ENCODE measurements at places on chromosomes 11 and 22.

GRCh38 chr11:16841481-16841880, 103.0 kb downstream of the C11orf58 start:
- no peak for DNase-seq

- DNase-seq = no peak
These were observed 58.8 kb downstream of the PDGFD start for GRCh38 chr11:104105155-104105554.

DNA sequence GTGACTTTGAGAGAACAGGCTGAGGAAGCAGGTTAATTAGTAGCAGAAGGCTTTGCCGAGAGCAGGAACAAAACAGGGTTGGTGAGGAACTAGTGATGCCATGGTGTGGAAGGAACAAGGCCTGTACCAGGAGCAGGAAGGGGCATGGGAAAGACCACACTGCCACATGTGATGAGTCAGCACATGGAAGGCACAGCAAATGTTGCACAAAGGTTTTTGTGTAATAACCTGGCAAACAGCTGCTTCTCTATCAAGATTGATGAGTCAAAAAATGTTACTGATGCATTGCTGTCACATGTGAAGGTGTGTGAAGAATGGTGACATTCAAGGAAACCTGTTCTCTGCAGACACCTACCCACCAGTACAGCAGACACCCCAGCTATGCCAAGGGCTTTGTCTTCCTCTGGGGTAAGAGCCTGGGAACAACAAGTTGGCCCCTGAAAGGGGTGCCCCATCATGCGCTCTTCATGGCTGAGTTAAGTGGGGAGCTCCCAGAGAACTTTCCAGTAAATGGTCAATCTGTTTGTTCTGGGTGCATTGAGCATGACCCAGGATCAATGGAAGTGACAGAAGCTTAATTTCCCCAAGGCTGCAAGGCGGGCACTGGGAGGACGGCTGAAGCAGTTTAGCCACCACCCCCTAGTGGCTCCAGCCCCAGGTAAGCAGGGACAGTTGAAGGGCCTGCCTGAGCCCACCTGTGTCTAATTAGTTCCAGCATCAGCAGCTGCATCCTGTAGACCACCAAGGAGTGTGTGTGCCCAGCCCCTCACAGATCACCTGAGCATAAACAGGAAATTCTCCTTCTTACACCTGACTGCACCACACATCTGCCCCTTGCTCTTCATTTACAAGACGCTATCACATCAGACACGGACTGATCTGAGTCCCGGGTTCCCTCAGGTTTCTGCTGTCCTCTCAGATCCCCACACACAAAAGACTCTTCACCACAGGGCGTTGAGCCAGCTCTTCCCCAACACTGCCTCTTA, 47.6 kb downstream of the GGTLC2 start:
- no peak for DNase-seq

DNA sequence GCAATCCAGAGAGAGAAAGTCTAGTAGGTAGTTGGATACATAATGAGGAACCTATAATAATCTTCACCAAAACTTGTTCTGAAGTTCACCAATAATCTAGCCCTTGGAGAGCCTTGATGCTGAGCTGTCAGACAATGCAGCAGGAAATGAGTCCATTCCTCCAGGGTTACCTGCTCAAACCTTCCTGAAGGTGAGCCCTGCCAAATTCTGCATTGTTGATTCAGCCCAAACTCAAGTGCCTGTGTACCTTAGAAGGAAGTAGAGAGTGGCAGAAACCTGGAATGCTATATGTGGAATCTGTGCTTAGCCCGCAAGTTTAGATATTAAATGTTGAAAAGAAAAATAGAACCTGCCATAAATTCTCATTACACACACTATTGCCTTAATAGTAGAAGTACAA, 77.4 kb upstream of the SPON1 start:
- DNase-seq = no peak

DNA sequence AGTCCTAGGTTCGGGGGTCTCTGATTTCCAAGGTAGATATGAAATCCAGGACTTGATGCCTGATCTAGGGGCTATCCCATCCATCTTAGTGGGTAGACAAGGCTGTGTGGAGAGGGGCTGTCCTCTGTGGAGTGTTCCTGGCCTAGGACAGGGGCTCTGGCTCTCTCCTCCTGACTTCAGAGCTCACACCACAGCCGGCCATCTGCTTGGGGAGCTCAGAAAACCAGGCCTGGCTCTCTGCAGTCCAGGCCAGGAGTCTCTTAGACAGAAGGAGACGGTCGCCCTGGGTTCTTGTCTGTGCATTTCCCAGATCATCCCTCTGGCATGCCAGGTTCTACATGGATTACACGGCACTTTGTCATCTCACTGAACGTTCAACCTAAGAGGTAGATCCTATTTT, 17.9 kb downstream of the TUB start:
- peak; percentile 36 for DNase-seq

GRCh38 chr22:46142548-46143490, 7.5 kb upstream of the PPARA start:
- DNase-seq = no peak

DNA sequence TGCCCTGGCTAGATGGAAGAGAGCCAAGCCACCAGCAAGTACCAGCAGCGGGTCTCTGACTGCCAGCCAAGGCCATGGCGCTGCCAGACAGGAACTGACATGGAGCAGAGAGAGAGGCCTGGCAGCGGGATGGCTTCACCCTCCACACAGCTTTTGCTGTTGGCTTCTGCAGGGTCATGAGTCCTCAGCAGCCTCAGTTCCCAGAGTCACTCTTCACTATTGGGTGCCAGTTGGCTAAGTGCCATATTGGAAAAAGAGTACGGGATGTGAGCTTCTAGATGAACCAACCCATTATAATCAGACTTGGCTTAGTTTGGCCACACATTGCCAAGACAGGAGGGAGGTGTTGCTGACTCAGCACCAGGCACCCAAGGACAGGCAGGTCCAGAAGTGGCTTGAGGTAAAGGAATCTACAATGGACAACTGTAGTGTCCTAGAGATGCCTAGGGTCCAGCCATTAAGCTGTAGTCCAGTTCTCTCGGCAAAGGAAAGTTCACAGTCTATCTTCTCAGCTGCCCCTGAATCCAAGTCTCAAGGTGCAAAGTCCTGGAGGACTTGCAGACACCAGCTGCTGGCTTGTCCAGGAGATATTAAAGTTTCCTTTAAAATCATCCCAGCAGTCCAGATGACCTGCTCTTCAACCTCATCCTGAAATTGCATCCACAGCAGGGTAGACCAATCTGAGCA, 40.7 kb upstream of the POU2AF1 start:
- DNase-seq = no peak

GRCh38 chr11:128205796-128206195, 381.6 kb downstream of the ETS1 start:
- DNase-seq = no peak

GRCh38 chr11:13114566-13115379, 105.7 kb downstream of the RASSF10 start:
- no peak for DNase-seq

DNA sequence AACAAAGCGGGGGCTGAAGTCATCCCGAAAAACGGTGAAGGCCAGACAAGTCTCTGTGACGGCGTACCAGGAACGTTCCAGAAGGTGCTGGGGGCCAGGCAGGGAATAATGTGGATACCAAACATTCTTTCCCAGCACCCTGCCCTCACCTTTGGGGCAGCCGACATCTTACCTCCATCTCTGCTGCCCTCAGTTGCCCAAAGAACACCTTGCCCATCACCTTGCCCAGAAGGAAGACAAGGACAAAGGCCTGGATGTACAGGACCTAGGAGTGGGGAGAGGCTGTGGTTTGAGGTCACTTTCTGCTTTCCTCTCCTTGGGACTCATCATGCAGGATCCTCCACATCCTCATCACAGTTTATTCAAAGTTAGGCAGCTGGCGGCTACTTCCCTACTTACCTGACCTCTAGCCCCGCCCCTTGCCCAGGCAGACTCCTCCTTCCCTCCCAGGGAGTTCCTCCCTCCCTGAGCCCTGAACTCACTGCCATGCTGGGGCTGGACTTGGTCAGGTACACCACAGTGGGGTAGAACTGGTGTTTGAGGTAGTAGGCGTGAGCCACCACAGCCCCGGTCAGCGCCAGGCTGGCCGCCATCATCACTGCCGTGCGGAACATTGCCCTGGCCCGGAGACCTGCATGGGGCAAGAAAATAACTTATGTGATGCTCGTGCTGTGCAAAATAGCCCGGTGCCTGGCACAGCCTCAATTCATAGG, 1.2 kb downstream of the SYVN1 start:
- DNase-seq = no peak

DNA sequence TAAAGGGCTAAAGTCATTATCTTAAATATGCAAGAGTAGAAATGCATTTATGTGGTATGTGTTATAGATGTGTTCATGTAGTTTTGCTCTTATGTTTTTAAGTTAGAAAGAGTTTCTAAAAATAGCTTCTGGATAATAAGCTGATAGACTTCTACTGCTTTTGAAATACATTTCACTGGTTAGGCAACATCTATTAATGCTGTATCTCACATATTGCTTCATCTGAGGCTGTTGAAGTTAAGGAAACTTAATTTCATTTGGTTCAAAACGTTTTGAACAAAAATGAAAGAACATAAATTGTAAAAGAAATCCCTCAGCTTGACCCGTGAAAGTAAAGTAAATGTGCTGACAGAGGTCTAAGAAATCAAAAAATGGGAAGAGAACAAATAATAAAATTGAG, 164.0 kb upstream of the CTSC start:
- DNase-seq = no peak

GRCh38 chr11:22634897-22635629, 9.4 kb upstream of the FANCF start:
- DNase-seq = peak; percentile 21

DNA sequence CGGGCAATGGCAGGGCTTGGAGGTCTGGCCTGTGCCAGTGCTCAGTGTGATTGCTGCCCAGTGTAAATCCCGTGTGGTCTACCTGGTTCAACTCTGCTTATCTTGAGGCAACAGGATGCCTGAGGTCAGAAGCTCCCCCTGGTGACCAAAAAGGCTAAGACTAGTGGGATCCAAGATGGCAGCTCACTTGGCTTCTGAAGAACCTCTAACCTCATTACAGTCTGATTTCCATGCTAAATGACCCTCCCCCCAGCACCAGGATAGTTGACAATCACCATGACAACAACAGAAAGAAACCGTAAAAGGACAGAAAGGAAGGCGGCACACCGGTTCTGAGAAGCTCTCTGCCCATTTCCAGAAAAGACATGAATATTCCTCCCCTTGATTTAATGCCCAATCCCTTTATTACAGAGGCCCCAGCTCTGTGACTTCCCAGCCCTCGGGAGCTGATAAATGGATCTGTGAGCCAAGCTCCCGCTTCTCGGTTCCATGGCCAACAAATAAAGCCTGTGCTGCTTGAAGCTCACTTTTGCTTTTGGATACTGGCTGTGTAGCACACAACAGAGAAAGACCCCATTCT, 398.4 kb downstream of the CTTN start:
- DNase-seq = no peak

DNA sequence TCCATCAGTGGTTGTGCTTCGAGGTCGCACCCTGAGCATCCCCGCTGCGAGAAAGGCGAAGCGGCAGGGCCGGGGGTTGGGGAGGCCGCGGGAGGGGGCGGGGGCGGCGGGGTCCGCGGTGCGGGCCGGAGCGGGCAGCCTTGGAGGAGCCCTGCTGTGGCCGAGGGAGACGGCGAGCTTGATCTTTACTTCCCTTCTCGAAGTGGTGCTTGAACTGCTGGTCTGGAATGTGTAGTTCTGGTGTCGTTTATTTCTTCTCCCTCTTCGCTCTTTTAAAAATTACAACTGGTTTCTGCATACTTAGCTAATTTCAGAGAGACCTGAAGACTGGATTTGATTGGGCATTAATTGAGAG, 1.1 kb downstream of the APLP2 start:
- peak; percentile 36 for DNase-seq

- DNase-seq = no peak
These were observed 10.8 kb upstream of the MSANTD4 start for GRCh38 chr11:106032861-106033260.

GRCh38 chr22:37219533-37219932, 7.3 kb upstream of the SSTR3 start:
- no peak for DNase-seq

DNA sequence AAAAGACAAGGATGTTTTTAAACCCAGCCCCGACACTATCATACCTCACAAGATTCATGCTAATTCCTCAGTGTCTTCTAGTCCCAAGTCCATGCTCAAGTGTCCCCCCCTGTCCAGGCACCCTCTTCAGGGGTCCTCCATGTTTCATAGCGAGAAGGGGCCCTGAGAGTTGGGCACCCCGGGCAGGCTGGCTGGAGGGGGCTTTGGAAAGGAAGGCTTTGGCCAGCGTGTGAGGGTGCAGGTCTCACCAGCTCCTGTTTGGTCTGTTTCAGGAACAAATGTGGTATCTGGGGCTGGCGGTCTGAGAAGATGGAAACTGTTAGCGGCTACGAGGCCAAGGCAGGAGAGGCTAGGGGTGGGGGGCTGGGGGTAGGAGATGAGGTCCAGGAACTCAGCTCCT, 4.5 kb upstream of the SSH3 start:
- no peak for DNase-seq

- no peak for DNase-seq
These were observed 6.0 kb downstream of the AIFM3 start for GRCh38 chr22:20972933-20973577.

GRCh38 chr11:36030731-36031281, 86.9 kb downstream of the LDLRAD3 start:
- peak; percentile 75 for DNase-seq

DNA sequence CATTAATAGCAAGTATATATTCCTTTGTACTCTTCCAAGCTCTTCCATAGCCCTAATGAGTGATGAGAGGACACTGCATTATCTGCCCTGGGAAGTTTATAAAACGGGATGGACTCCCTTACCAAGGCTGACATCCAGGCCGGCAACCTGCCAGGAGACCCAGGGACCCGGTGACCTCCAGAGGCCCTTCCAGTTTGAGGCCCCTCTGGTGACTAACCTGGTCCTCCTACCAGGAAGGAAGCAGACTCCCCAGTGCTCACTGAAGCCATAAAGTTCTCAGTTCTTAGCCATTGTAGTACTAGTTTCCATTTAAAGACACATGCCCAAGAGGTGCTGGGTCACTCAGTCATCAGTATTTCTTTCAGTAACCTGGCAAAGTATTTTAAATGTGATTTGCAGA, 345.4 kb downstream of the TENM4 start:
- no peak for DNase-seq

GRCh38 chr11:35937700-35938099, 6.2 kb upstream of the LDLRAD3 start:
- no peak for DNase-seq

GRCh38 chr11:1234771-1235305, 12.0 kb downstream of the MUC5B start:
- DNase-seq = no peak

DNA sequence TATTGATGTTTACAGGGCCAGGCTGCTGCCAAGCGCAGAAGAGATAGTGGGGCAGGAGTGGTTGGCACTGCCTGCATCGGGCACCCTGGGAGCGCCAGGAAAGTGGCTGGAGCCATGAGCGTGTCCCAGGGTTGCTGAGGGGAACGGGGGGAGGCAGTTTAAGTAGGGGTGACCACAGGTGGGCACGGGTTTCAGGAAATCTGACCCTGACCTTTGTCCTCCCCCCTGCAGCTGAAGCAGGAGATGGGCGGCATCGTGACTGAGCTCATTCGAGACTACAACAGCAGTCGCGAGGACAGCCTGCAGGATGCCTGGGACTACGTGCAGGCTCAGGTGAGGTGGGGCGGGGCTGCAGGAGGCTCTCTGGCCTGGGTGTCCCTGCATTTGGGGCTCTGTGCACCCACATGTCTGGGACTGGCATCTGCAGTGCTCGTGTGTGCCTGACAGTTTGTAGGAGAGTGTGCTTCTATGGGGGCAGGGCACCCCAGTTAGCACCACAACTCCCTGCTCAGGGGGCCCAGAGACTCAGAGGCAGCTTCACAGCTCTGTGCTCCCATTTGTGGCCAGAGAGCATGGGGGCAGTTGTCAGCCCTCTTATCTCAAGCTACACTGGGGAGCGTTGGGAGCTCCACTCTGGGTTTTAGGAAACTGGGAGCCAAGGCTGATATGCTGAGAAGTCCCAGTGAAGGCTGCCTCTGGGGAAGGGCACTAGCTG, 49.7 kb downstream of the CD82 start:
- no peak for DNase-seq
